Large intestine (tissue), 12 donors: ENCODE measurements at places on chromosomes 5 and 9. TPM values are rescaled to one million over a fixed set of nuclear protein-coding genes. Genes with fewer than 3 reads are reported as not detected.

Gene CARTPT
- 8.5 TPM for polyA plus RNA-seq

Gene C8G
- polyA plus RNA-seq = 36.0 TPM

DNA sequence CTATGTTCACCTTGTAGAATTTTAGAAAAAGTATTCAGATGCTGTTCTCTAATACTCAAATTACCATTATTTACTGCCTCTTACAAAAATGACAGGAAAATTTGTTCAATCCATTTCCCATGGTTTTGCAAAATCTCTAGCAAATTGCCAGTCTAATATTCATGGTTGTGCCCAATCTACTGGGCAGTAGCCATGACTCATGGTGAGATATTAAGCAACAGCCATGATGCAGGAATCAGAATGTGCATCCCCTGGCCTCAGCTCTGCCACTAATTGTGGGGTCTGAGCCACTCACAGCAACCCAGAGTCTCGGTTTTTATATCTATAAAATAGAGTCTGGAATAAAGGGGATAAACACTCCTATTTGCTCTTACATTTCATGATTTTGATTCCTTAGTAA lies 353.6 kb downstream of the DEPDC1B start:
- DNase-seq = no peak

DNA sequence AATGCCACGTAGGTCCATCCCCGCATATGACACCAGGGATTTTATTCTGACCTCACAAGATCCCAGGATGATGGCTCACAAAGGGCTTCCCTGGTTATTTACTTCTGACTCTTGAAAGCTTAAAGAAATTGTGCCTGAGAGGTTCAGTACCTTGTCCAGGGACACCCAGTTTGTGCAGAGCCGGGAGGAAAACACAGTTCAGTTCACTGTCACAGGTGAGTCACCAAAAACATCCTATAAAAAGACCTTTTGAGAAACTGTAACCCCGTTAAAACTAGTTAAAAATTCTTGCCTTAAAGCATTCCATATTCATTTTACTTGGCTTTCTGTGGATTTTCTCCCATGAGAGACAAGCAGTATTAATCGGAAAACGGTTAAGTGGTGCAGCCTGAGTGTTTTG lies 56.6 kb downstream of the ZNF510 start:
- no peak for DNase-seq

- no peak for DNase-seq
Measured at GRCh38 chr5:123297866-123298265, 125.3 kb downstream of the CEP120 start.
